ENCODE measurements at places on chromosomes 16 and 17. TPM values are rescaled to one million over a fixed set of nuclear protein-coding genes. Genes with fewer than 3 reads are reported as not detected.

Gene SCO1
- 11.0 TPM for polyA plus RNA-seq

Gene PERCC1
- polyA plus RNA-seq, result not detected

Gene KRTAP4-6
- polyA plus RNA-seq, result not detected

DNA sequence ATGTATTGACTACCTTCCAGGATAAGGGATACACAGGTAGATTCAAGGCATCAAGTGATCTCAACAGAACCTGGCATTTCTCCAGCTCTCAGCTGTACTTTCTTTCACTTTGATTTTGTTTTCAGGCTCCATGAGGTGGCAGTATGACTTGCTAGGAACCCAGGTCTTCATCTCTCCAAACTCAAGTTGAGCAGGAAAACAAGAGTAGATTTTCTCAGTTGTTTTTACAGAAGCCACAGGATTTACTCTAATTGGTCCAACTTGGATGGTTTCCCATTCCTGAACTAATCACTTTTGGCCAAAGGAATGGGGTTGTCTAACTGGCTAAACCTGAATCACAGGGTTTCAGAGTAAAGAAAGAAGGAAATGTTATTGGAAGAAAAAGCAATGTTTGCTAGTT is 146.6 kb downstream of the TRIM37 start:
- H3K27ac ChIP-seq, result no peak overlapping the region
- DNase-seq, result peak; percentile 59
- H3K4me3 ChIP-seq, result no peak overlapping the region
- H3K4me1 ChIP-seq, result peaks cover 5% of the 10 kb centered on the region

DNA sequence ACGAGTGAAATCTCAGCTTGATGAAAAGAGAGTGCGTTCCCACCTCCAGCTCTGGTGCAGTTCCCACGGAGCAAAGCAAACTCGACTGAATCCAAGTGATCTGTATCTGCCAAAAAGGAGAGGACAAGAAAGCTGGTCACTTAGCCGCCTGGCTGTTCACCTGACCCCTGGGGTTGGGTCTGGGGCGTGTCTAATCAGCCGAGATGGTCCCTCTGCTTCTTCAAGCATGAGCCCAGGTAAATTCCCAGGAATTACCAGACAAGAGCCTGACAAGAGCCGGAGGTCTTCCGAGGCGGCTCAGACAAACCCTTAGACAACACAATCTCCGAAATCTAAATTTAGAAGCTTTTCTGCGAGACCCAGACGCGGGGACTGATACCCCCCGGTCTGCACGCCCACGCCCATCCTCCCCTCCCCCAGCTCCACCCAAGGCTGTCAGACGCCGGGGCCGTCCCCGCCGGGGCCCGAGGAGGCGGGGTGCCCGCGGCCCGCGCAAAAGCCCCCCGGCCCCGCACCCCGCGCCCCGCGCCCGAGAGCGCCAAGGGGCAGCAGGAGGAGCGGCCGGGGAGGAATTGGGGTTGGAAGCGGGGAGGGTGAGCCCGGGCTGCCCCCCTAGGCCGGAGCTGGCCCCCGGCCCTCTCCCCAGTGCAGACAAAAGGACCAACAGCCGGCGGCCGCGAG is 674 bp downstream of the ZNF821 start:
- DNase-seq, result no peak
- H3K4me3 ChIP-seq, result peak overlapping the region; percentile 95
- 0 out of 2 replicates have a peak, but pooled peaks cover 1% of the 10 kb centered on the region for H3K36me3 ChIP-seq
- peaks cover 35% of the 10 kb centered on the region for H3K4me1 ChIP-seq
- H3K27me3 ChIP-seq, result no peaks in the 10 kb centered on the region
